ENCODE measurements at places on chromosomes 3 and 15. TPM values are rescaled to one million over a fixed set of nuclear protein-coding genes. Genes with fewer than 3 reads are reported as not detected.

GRCh38 chr3:194556086-194557056 is 69.6 kb upstream of the ATP13A3 start:
- no peak for DNase-seq

DNA sequence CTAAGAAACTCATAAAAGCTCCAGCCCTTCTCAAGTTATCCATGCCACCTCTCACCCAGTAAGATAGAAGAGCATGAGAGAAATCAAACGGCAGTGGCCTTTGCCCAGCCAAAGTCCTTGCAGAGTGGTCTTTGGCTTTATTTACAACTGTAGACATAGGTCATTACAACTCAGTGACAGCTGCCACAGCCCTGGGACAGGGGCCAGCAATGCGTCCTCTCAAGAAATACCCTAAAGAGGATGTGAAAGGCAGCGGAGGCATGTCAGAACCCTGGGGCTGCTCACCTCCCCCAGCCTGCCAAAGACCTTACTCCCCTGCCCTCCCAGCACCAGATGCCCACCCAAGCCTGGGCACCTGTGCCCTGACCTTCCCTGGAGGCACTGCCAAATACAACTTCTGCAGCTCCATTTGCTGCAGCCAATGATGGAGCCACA is 6.3 kb downstream of the ACAA1 start:
- no peak for DNase-seq

DNA sequence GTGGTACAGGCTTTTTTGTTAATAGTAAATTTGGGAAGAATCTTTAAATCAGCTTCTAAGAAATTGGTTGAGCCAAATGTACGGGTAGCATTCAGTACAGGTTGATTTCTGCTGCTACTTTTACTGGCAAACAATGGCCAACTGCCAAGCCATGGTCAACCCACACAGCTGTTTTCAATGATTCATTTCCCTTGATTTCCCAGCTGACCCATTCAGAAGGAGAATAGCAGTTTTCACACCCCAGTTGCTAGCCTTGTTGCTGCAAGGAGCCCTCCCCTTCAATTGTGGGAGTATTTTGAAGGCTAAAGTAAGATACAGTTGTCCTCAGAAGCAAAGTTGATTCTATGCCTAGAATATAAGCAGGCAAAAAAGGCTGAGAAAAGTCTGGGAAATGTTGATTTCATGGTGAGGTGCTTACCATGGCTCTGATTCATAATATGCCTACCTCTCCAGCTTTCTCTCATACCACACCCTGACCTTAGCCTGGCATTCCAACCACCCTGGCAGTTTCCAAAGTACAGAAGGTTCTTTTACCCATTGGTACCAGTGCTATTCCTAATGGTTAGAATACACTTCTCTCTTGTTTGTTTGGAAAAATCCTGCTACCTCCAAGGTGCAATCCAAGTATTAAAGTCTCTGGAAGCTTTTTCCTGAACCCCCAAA is 320.3 kb upstream of the TGFBR2 start:
- DNase-seq, result peak; percentile 37

GRCh38 chr15:38254051-38254883 is 1.6 kb downstream of the SPRED1 start:
- DNase-seq, result peak; percentile 32

DNA sequence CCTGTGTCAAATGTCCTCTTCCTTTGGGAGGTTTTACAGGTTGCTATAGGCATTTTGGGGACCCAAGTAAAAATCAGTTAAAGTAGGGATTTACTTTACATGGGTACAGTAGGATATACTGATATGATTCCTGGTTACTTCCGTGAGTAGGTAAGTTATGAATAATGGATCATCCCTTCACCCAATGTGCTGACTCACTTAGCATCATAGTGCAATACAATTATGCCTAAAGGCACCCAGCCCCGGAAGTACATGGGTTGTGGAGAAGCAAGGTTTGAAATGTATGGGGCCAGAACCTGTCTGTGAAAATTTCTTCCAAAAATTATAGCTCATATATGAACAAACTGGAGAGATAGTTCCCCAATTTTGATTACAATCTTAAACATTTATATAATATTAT is 64.0 kb downstream of the GLB1 start:
- peak; percentile 32 for DNase-seq

Gene AP3B2
- not detected for total RNA-seq

Gene GOLGA6L4
- total RNA-seq, result 1.8 TPM

Data from PC-9 (cell line).